Right renal pelvis (tissue), 4 donors: ENCODE measurements at places on chromosomes 6 and 20.

GRCh38 chr6:14856177-14856576 lies 389.7 kb upstream of the JARID2 start:
- DNase-seq: no peak

GRCh38 chr20:47506335-47506734 lies 4.6 kb downstream of the NCOA3 start:
- DNase-seq: no peak

GRCh38 chr6:40410821-40411220 lies 176.3 kb downstream of the LRFN2 start:
- DNase-seq: no peak

DNA sequence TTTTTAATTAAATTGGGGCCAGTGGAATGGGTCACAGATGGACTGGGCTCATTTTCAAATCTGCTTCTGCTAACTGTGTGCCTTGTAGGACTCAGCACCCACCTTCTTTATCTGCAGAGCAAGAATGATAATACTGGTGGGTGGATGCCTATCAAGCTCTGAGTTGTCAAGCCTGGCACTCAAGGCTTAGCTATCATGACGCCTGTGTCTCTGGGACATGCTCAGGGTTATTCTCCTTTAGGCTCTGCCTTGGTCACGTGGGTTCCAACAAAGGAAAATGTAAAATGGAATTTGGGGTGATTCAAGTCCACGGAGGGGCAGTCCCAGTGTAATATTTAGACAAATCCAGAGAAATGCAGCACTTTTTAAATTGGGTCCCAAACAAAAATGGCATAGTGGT lies 202.3 kb downstream of the TSHZ2 start:
- DNase-seq: no peak

DNA sequence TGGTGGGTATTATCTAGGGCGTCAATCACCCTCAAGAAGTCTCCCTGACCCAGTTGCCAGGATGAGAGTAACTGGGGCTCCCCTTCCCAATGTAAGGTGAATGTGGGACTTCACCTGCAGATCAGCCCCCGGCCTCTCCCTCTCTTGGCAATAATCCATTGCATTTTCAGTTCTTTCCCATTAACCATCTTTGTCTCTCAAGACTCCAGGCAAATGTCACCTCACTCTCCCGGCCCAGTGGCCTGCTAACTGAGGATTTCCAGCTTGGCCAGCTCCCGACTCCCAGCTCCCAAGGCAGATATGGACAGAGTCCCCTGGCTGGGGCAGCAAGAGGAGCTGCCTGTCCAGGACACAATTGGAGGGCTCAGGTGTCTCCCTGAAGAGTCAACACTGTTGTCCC lies 7.3 kb downstream of the ETV7 start:
- DNase-seq: no peak

DNA sequence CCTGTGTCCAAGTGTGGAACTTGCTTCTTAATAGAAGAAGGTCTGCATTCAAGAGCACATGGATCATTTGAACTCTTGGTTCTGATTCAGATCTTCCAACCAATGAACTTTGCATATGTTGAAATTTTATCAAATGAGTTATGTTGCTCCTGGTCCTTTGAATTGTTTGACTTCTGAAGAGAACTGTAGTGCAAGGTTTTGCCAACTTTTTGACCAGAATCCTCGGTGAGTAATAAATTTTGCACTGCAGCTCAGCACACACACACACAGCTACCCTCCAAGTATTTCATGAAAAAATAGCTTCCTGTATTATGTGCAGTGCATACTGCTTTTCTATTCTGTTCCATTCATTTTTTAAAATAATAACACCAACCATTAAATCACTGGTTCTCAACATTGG lies 67.5 kb downstream of the BFSP1 start:
- no peak for DNase-seq

GRCh38 chr6:133551436-133551835 lies 310.3 kb downstream of the EYA4 start:
- DNase-seq: no peak

- no peak for DNase-seq
Observed at GRCh38 chr20:54063992-54064676, 6.3 kb downstream of the BCAS1 start.

GRCh38 chr6:158556113-158556512 lies 3.8 kb upstream of the TMEM181 start:
- no peak for DNase-seq

GRCh38 chr20:63497138-63497945 lies 1.5 kb downstream of the EEF1A2 start:
- no peak for DNase-seq

DNA sequence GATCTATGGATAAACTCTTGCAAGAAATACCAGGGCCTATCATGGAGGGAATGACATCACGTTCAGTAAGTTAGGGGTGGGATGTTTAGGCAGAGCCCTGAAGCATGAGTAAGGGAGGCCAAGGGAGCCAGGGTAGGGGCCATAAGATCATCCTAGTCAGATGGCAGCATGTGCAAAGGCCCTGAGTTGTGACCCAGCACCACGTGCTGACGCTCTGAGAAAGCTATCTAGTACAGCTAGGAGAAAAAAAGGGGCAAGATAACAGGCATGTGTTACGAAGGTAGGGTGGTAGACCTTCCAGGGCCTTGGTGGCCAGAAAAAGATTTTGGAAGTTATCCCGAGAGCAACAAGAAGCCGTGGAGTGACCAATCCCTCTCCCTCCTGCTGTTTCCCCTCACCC lies 22.3 kb downstream of the KCNB1 start:
- no peak for DNase-seq

GRCh38 chr6:100780648-100781047 lies 100.5 kb downstream of the ASCC3 start:
- DNase-seq: no peak

- no peak for DNase-seq
Observed at GRCh38 chr6:44237813-44238433, 9.0 kb upstream of the HSP90AB1 start.

GRCh38 chr6:148677594-148678476 lies 69.0 kb upstream of the UST start:
- DNase-seq: no peak

DNA sequence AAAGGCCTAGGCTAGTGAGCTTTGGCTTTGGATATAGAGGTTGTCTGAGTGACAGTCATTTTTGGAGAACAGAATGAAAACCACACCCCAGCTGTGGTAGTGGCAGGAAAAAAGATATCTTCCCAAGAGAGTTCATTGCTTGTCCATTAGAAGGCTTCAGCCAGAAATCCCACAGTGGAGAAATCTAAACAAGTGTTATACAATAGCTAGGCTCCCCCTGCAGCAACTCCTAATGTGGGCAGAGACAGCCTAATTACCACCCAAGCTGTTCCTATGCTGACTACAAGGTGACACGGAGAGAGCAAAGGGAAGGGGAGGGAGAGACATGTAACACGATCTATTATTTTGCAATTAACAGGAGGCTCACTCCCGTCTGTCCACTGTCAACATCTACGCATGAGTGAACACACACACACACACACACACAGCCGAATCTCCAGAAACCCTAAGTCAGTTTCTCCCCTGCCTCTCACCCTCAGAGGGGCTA lies 147.5 kb upstream of the TCF21 start:
- peak; percentile 67 for DNase-seq

- no peak for DNase-seq
Observed at GRCh38 chr6:141445928-141446628, 686.6 kb upstream of the GJE1 start.

GRCh38 chr20:10558635-10559187 lies 115.1 kb downstream of the JAG1 start:
- no peak for DNase-seq

- no peak for DNase-seq
Observed at GRCh38 chr6:56037601-56038000, 162.2 kb upstream of the BMP5 start.

GRCh38 chr6:122400462-122401089 lies 1.1 kb downstream of the HSF2 start:
- no peak for DNase-seq

DNA sequence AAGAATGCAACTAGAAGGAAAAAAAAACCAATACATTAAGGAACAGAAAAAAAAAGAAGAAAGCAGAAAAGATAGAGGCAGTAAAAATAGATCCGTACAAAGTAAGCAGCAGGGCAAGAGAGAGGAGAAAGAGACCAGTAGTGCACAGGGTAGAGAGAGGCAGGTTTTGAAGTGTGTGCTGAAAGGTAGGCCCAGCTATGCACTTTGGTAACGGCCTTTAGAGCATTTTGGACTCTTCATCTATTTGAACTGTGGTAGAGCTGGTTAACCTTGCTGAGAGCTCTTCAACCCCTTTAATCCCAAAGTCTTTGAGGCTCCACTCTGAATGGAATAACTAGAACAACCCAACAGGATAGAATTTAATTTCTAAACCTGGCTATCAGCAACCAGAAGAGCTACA lies 45.2 kb downstream of the ADGRB3 start:
- DNase-seq: no peak

GRCh38 chr6:8082954-8083858 lies 19.0 kb upstream of the BLOC1S5 start:
- DNase-seq: no peak

DNA sequence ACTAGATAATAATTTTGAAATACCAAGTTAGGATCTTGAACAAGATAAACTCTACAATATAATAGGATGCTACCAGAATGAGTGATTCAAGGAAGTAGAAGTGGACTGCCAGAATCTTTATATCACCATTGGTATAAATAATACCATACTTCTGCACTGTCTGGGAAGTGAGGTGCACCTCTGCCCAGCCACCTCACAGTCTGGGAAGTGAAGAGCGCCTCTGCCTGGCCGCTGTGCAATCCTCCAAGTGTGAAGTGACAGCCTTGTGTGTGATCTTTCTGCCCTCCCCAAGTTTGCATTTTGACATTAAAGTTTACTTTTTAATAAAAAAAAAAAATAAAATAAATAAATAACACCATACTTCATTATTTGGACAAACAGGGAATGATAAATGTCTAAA lies 18.8 kb downstream of the LATS1 start:
- DNase-seq: no peak

DNA sequence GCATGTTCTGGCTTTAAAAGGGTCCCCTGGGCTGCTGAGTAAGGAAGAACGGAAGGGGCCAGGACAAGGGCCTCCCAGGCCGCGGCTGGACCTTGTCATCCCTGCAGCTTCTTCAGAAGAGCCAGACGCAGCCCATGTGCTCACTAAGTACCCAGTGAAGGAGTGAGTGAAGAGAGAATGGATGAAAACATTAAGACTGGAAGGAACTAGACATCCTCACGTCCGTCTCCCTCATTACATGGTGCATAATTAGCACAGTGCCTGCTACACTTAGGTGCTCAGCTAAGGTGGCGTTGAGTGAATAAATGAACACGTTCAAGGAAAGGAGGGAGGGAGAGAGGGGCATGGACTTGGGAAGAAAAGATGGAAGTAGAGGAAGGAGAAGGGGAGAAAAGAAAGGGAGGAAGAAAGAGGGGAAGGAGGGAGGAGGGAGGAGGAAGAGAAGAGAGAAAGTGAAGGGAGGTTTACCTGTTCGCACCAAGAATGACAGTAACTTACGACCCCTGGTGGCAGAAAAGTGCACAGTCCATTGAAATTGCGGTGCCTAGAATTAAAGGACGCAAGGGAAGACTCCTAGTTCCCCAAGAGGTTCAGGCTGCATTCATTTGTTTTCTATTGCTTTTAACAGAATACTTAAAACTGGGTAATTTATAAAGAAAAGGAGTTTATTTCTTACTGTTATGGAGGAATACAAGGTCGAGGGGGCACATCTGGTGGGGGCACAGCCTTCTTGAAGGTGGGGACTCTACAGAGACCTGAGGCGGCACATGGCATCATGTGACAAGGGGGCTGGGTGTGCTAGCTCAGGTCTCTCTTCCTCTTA lies 8.0 kb downstream of the TP53RK start:
- DNase-seq: peak; percentile 65

- DNase-seq: no peak
Observed at GRCh38 chr6:2797564-2798031, 32.4 kb downstream of the WRNIP1 start.

DNA sequence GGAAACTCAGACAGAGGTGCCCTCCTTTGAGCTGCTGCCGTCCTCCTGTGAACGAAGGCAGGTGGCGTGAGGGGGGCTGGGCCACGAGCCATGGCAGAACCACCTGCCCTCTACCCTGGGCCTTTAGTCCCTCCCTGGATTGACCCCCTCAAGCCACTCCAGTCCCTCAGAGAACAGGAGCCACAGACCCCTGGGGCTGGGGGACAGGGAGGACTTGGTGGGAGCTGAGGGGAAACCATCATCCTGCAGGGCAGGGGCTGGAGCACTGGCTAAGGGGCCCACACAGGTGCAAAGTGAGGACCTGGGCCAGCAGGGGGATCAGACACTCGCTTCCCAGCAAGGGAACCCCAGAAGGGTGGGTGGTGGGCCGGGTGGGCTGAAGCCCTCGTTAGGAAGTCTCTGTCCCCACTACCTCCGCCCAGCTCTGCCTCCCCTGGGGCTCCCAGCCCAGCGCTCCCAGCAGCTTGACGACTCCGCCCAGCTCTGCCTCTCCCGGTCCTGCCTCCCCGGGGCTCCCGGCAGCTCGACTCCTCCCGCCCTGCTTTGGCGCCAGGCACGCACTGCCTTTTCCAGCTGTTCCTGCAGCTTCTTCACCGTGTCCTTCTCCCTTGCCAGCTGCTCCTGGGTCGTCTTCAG lies 44.4 kb downstream of the DSTN start:
- DNase-seq: no peak

DNA sequence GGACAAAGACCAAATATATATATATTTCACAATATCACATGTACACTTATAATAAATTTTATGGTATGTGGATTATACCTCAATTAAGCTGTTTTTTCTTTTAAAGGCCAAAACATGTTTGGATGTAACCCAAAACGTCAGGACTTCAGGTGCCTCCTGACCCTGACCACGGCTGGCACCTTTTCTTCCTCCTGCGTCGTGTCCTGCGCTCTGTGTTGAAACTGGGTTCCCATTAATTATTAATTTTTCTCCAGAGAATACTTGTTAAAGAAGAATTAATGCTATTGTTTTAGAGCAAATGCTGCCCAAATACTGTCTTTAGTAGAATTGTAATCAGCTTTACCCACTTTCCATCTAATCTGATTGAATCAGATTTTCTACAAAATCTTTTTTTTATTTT lies 46.7 kb upstream of the VSX1 start:
- DNase-seq: no peak

DNA sequence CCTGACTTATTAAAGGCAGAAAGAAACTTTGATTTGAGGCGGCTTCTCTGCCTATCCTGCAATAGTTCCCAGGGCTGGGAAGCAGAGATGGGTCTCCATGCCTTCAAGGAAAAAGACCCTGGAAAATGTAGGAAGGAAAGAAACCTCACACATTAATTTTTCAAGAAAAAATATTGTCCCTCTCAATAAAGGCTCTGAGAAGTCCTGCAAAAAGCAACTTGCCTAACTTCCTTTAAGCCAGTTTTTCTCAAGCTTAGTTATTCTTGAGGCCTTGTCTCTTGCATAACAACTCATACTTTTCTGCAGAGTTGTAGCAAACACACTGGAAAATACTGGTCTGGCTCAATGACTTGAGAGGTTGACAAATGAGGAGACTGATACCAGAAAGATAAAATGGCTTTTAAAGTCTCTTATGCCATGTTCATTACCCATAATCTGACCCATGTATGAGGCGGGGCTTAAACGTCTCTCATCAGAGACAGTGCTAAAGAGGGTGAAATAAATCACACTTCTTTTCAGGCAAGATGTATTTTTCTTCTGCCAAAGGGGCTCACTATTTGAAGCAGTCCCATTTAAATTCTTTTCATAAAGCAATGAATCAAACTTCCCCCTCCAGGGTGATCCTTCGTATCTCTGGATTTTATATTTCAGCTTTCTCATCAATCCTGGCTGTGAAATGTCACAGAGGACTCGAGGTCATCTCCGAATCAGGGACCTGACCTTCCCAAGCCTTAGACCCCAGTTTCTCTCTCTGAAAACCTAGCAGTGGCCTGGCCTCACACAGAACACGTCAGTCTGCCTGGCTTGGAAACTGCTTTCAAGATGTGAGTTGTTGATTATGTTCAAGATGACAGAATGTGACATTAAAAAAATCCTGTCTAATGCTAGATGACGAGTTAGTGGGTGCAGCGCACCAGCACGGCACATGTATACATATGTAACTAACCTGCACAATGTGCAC lies 82.3 kb upstream of the KCNG1 start:
- DNase-seq: no peak
